ENCODE measurements at places on chromosomes 5 and 9.
A peak's percentile ranks its signal among the peaks of the same experiment; 100 is the strongest.

- no peak for DNase-seq
These were observed 223.5 kb downstream of the FANCC start for GRCh38 chr9:95094002-95094401.

- DNase-seq, result no peak
These were observed 114.8 kb downstream of the WNK2 start for GRCh38 chr9:93298498-93299417.

DNA sequence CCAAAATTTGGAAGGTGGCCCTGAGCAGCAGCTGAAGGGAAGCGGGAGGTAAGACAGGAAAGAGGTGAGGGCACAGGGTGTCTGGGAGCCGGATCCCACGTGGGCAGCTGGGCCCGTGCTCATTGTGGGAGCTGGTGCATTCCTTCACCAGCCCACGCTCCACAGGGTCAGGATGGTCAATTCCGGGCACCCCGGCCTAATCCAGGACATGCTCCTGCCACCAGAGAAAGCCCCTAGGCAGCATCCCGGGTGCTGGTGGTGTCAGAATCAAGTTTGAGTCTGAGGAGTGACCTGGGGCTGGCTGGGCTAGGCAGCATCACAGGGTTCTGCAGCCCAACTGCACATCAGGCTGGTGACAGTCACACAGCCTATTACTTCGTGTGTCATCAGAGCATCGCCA lies 7.1 kb upstream of the PDCD6 start:
- no peak for DNase-seq

GRCh38 chr5:168860503-168860902 lies 281.3 kb upstream of the PANK3 start:
- no peak for DNase-seq

- no peak for DNase-seq
These were observed 389.1 kb upstream of the ST8SIA4 start for GRCh38 chr5:101292199-101292598.

DNA sequence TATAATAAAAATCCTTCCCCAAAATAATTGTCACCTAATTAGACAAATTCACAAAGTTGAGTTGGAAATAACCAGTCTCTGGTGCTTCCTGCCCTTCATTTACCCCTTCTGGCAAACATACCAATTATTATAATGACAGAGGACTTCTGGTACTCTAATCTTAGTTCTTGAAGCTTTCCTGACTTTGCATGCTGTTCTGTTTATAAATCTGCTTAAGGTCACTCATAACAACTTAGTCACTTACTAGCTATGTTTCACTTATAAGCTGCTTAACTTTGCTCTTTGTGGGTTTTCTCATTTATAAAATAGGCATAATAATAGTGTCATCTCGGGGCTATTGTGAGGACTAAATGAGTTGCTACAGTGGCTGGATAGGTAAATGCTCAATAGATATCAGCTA lies 446.5 kb downstream of the EFNA5 start:
- DNase-seq, result no peak

GRCh38 chr9:14981291-14981950 lies 71.2 kb upstream of the FREM1 start:
- DNase-seq, result no peak

- peak; percentile 97 for DNase-seq
These were observed at the start of gene URM1 for GRCh38 chr9:128370752-128371629. TSS of gene URM1 (plus strand) at chr9:128371374. CDS start at chr9:128371381, 7 bp downstream.

DNA sequence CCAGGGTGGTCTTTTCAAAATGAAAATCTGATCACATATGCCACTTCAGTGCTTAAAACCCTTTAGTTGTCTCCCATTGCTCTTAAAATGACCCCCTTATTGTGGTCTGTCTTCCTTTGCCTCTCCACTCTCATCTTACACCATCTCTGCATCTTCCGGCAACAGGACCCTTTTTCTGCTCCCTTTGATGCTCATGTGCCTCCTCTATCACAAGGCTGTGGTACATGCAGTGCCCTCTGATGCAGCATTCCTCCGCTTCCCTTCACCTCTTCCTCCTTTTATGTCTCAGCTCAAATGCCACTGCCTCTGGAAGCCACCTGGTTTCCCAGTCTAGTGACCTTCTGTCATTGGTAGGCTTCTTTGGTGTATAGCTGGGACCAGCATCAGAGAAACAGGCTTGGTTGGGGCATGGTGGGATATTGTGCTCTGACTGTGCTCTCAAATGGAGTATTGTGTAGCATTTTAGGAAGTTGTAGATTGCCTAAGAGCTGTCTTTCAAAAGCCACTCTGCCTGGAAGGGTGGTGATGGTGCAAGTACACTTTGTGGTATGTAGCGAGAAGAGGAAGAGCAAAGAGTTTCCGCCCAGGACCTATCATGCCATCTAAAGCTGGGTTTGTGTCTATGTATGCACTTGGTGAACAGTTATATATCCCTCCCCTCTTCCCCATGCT lies 28.1 kb downstream of the ARHGAP26 start:
- DNase-seq, result no peak

- DNase-seq, result no peak
These were observed 164.1 kb downstream of the ASTN2 start for GRCh38 chr9:117250610-117251215.

GRCh38 chr5:102241809-102242421 lies 54.2 kb downstream of the SLCO4C1 start:
- no peak for DNase-seq

DNA sequence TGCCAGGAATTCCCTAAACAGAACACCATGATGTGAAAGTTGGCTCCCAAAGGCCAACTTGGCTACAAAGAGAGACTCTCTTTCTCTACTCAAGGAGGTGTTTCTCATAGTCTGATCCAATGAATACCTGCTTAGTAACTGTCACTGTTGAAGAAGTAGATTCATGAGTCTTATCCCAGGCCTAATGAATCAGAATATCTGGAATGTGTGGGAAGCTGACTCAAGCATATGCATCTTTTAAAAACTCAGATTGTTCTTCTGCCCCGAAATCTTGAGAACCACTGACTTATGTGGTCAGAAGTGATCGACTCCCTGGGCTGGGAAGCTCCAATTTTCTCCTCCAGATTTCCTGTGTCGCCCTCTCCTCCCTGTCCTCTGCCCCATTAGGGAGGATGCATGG lies 345.6 kb downstream of the PLK2 start:
- peak; percentile 41 for DNase-seq

GRCh38 chr5:145540375-145540774 lies 294.8 kb downstream of the PRELID2 start:
- DNase-seq, result no peak

DNA sequence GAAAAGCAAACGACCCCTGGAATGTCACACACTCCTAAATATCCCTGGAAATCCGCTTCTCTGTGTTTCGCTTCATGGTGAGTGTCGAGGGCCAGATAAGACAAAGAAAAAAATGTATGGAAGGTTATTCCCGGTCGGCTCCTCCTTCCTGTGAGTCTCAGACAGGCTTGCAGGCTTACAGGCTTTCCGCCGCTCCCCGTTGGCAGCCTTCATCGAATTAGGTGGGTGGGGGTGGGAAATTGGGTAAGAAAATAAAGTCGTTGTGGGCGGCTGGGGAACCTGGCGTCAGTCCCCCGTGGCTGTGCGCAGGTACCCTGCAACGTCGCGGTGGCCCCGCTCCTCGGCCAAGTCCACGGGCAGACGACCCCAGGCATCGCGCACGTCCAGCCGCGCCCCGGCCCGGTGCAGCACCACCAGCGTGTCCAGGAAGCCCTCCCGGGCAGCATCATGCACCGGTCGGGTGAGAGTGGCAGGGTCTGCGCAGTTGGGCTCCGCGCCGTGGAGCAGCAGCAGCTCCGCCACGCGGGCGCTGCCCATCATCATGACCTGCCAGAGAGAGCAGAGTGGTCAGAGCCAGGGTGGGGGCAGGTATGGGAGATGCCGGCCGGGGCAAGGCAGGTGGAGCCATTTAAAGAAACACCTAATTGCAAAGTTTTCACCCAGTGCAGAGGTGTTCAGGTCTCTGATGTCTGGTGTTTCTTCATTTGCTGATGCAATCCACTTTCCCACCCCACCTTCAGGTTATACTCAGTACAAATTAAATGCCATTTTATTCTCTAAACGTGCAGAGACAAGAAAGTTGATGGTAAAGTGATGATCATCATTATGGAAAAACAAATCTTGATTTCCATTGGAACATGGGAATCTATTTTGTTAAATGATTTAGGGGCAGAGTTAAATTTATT lies 3.2 kb downstream of the CDKN2B start:
- DNase-seq, result no peak

DNA sequence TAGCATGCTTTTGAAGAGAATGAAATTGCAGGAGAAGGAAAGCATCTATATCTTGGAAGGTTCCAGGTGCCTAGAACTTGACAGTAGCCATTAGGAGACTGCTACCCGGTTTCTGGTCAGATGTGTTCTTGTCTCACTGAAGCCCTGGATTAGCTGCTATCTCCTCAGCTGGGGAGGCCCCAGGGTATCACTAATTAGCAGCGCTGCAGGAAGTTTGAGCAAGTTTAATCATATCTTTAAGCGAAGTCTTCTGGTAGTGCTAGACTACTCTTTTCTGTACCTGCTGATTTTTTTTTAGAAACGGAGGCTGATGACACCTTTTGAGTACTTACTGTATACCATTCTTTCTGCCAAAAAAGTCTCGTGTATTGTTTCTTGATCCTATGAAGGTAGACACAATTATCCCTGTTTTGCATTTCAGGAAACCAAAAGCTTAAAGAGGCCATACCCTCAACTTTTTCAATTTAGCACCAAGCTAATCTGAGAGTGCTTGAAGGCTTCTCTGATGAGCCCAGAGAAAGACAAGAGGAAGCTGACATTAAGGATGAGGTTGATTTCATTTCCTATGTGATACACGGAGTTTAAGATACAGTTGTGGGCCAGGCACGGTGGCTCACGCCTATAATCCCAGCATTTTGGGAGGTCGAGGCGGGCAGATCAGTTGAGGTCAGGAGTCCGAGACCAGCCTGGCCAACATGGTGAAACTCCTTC lies 201.3 kb downstream of the ARHGAP26 start:
- no peak for DNase-seq

DNA sequence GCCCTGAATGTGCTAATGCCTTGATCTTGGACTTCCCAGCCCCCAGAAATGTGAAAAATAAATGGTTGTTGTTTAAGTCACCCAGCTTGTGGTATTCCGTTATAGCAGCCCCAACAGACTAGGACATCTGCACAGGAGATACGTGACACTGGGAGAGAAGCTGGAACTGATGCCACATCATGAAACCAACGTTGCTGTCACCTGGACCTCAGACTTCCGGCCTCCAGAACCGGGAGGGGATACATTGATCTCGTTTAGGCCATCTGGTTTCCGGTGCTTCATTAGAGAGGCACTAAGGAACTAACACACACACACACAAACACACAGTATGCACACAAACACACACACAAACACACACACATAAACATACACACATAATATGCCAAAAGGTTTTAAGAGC lies 75.0 kb upstream of the ICE1 start:
- DNase-seq, result no peak

DNA sequence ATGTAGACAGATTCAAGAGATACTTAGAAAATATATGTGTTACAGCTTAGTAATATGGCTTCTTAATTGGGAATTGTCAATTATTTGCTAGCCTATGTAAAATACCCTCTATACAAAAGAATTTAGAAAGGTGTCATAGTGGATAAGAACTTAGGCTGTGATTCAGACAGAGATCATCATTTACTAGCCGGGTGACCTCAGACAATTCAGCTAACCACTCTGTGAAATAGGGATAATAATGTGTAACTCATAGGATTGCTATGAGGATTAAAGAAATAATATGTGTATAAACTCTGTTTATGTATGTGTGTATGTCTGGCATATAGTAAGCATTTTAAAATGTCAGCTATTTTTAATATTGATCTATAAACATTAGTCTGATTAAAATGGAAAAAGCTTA lies 5.9 kb upstream of the LARS1 start:
- DNase-seq, result no peak

GRCh38 chr9:101398930-101399642 lies 435 bp downstream of the ZNF189 start:
- DNase-seq, result no peak

DNA sequence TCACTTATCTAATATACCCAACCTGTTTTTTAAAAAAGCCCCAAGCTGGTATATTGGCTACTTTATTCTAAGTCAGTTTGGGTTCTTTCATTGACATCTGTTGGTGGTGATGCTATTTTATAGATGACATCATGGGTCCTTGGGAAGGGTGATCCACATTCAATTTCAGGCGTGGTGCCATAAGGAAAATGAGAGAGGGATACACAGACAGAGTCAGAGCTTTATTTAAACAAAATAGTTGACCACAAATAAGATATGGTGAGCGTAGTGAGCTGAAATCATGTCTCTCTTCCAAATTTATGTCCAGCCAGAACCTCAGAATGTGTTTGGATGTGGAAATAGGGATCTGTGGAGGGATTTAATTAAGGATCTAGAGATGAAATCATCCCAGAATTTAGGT lies 302.4 kb downstream of the MAT2B start:
- DNase-seq, result peak; percentile 20

- DNase-seq, result no peak
These were observed 29.1 kb downstream of the DDX46 start for GRCh38 chr5:134787692-134788091.

DNA sequence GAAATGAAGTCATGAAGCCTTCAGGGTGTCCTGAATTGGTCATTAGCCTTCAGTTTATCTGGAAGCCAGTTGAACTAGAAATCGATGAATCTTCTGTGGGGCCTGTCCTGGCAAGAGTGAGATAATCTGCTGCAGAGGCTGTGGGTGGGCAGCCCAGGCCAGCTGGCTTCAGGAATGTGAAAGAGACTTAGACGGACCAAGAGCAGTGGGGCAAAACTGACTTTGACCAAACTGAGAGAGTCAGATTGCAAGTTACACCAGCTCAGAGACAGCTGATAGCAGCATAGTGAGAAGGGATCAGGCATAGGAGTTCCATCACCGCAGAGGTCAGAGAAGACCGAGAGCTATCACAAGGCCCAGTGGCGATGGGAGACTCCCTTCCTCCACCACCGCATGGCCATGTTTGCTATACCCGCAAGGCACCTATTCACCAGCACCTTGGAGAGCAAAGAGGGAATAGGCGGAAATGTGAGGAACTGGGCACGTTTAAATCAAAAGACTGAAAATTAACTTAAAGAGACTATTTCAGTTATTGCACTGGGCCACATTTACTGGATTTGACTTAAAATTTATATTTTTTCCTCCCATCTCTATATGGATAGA lies 50.0 kb upstream of the GLIS3 start:
- DNase-seq, result no peak

GRCh38 chr5:196350-196749 lies 5.1 kb downstream of the LRRC14B start:
- no peak for DNase-seq

- DNase-seq, result no peak
These were observed 28.8 kb upstream of the MELK start for GRCh38 chr9:36543916-36544315.

GRCh38 chr5:131068893-131069643 lies 96.0 kb downstream of the HINT1 start:
- no peak for DNase-seq

GRCh38 chr9:87306006-87306405 lies 191.7 kb upstream of the DAPK1 start:
- DNase-seq, result no peak

DNA sequence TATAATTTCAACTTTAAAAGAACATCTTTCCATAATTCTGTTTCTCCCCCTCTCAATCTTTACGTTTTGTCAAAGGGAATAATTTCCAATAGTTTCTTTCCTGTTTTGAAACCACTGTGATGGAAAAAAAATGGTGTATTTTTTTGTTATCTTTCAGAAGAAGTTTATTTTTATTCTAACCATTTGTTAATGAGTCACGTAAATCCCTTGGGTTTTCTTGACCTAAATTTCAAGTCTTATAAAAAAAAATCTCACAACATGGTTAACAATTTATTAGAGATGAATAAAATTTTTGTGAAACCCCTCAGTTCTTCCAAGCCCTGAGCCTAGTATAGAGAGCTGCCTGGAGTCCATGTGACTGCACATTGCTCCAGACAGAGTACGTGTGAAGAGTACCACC lies 106.1 kb upstream of the FBXL17 start:
- DNase-seq, result peak; percentile 32

GRCh38 chr5:65062469-65063083 lies 293.8 kb downstream of the CWC27 start:
- DNase-seq, result peak; percentile 99

All from stromal cell of bone marrow (primary cell).